ENCODE measurements at places on chromosomes 16 and 17. TPM values are rescaled to one million over a fixed set of nuclear protein-coding genes. Genes with fewer than 3 reads are reported as not detected.

ORC6 gene
- total RNA-seq = 28.3 TPM

PRM3 gene
- not detected for total RNA-seq

KRT31 gene
- not detected for total RNA-seq

DNA sequence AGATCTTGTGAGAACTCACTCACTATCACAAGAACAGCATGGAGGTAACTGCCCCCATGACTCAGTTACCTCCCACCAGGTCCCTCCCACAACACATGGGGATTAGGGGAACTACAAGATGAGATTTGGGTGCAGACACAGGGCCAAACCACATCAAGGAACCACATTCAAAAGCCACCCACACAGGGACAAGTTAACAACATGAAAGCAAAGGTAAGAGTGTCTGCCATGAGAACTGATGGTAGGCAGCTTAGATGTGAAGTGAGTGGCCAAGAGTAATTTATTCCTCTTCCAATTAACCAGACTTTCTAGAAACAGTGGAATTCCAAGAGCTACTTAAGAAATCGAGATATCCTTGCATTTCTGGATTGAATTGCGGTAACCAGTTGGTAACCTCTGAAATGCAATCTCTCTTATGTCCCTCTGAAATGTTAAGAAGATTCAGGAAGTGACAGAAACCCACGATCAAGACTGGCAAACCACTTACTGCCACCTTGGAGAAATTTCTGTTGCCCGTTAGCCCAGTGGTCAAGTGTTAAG is 167.4 kb upstream of the CACNG5 start:
- no peak for DNase-seq

DNA sequence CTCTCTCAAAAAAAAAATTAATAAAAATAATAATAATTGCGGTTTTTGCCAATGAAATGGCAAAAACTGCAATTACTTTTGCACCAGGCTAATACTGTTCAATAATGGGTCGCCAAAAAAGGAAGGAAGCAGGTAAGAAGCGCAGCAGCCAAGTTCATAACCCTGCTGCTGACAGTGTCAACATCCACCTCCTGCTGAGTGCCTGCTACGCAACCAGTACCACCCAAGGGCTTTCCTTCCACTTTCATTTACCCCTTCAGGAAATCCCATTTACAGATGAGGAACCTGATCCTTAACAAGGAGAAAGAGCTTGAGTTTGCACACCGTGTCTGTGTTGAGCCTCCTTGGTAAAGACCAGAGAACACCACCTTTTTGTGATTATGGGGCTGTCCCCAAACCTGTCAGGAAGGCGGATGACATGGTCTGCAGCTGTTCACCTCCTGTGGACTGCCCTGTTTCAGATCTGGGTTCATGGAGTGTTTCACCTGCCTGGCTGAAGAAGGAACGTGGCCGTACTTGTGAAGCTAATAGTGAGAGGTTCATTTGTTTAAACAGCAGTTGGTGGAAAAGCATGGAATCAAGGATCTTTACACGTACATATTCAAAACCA is 378.0 kb downstream of the SLC39A11 start:
- no peak for DNase-seq

DNA sequence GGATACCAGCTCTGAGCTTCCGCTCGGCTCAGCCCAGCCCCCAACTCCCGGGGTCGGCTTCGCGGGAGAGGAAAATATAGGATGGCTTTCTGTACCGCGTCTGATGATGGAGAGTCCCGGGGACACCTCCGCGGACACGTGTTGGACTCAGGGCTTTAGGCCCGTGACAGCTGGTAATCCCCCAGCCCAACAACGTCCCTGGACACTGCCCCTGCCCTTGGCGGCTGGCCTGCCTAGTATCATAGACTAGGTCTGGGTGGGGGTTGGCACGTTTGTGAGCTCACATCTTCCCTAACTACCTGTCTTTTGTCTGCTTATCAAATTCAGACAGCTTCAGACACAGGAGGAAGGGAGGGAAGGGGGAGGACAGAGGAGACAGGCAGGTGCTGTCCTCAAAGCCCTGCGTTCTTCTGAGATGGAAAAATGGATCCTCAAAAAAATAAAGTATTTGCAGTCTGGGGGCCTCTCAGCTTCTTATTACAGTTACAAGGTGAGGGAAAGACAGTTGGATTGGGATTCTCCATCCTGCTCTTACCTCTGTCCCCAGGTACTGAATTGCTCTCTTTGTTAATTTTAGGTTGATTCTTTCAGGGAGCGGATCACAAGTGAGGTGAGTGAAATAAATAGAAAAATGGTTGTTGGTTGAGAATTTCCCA is 698 bp downstream of the PSME3 start:
- DNase-seq = no peak

DNA sequence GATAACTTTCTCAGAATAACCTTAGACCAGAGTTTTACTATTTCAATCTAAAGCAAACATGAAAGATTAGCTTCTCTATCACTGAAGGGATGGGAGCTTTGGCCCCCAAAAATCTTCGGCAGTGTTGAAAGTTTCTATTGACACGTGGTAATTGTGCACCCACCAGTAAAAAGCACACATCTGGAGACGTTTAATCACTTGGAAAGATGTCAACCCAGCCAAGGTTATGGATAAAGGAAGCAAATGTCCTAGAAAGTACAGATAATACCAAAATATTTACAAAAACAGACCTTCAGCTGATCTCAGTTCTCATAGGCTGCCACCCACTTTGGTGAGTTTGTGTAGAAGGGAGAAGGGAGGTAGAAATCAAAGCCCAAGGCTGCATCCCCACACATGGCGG is 5.3 kb downstream of the MYCBPAP start:
- no peak for DNase-seq

DNA sequence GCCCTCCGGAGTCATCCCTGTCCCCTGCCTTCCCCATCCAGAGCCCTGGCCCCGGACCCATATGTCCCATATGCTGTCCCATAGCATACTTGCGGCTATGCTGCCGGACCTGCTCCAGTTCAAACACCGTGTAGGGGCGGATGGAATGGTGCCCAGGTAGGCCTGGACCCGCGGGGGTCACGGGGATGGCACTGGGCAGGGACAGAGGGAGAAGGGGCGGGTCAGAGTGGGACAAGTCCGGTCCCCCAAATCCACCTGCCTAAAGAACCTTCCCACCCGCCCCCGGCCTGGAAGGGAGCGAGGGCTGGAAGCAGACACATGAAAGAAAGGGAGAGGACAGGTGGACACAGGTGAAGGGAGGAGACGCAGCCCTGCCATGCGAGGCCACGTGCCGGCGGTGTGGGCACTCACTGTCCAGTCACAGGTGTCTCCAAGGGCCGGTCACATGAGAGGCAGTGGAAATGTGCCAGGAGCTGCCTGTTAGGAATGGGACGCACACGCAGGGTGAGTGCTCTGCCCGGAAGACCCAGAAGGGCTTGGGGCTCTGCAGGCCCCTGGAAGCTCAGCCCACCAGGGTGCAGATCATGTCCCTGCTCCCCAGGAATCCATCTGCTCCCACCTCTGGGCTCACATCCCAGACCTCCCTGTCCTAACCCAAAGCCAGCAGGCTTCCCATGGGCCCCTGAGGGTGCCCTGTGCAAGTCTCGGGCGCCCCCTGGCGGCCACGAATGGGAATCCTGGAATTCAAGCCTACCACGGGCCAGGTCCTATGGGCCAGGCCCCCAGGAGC is 14.0 kb downstream of the UBALD2 start:
- peak; percentile 92 for DNase-seq

DNA sequence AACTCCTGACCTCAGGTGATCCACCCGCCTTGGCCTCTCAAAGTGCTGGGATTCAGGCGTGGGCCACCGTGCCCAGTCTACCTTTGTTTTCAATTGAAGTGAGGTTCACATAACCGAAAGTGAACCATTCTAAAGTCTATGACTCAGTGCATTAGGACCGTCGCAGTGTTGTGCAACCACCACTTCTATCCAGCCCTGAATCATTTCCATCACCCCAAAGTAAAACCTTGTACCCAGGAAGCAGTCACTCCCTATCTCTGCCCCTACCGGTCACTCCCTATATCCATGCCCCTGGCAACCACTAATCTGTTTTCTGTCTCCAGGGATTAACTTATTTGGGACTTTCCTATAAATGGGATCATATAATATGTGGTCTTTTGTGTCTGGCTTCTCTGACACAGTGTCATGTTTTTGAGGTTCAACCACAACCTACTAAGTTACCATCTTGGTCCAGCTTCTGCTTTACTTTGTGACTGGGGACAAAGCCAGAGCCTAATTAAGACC is 28.3 kb upstream of the CDC42EP4 start:
- DNase-seq = no peak

GRCh38 chr17:5381542-5381941 is 37.9 kb downstream of the NUP88 start:
- no peak for DNase-seq

- no peak for DNase-seq
Observed at GRCh38 chr17:48604770-48605329, at the start of gene HOXB6. Gene HOXB6, minus strand, starts transcription at chr17:48604986. Its CDS starts 6,836 bp downstream, at chr17:48598150.

DNA sequence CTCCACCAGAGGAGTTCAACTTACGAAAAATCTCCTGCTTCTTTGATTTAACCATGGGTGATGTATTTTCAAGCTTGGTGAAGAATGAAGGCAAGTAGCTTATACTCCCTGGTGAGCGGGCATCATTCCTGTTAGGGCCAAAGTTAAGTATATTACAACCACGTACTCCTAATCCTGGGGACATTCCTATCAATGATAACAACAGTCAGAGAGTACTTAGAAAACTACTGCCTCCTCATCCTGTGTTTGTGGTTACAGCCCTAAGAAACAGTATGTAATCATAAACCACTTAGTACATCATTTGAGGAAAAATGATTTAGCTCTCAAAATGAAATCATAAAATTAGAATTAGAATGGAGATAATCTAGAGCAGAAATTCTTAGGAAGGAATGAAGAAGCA is 47.3 kb downstream of the TTC19 start:
- DNase-seq = no peak

GRCh38 chr17:4833941-4834680 is 971 bp downstream of the MINK1 start:
- no peak for DNase-seq

Data from activated naive CD8-positive, alpha-beta T cell treated with anti-CD3 and anti-CD28 coated beads, Interleukin-2, amount 10 ng/mL, durations not matched to agents 7 days and 5 days (primary cell).